ENCODE measurements at places on chromosomes 2 and 18.
A peak's percentile ranks its signal among the peaks of the same experiment; 100 is the strongest.

DNA sequence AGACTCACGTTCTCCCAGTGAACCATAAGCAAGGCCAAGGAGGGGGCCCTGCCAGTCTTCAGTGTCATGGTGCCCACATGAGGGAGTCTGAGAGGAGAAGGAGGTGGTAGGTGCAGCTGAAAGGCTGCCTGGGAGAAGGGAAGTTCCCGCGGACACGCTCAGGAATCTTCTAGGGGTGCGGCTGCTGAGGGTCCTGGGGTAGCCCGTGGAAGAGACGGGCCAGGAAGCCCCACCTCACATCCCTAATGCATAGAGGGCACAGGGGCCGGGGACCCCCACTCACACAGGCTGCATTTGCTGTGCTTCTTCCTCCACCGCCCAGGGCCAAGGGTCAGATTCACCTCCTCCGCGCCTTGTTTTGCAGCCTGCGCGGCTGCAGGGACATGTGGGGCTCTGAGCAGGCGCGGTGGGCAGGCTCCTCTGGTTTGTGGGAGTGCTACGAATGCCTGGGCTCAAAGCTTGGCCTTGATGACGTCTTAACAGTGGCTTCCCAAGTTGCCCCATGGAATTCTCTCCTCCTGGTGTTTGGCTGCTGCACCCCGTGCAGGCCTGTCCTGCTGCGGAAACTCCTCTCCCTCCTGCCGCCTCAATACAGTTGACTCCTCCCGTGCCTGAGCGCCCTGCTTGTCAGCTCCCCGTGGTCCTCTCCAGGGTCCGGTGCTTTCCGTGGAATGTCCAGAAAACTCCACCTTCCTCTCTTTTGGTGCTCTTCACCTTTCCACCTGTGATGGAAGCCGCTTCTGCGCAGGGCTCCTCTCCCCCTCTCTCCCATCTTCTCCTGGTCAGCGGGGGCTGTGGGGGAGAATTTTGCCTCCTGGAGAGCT, 95.7 kb downstream of the VAPA start:
- DNase-seq = no peak

DNA sequence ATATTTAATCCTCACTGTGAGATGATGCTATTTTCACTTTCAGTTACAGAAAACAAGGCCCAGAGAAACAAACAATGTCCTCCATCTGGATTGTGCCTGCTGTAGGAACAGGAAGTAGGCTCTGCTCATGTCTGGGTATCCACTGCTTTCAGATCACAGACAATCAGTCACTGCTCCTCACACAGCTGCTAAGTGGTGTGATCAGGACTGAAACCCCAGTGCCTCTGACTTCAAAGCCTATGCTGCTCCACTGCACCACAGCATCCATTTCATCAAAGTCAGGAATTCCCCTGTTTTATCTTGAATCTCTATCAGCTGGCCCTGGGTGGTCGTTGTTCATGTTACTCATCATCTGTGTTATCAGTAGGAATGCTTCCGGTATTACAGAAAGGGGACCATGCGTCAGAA, 303.8 kb upstream of the TRIB2 start:
- peak; percentile 29 for DNase-seq

GRCh38 chr18:13725566-13726231, 659 bp downstream of the FAM210A start:
- no peak for DNase-seq

GRCh38 chr18:57312346-57313144, 39.8 kb upstream of the ST8SIA3 start:
- DNase-seq = no peak

DNA sequence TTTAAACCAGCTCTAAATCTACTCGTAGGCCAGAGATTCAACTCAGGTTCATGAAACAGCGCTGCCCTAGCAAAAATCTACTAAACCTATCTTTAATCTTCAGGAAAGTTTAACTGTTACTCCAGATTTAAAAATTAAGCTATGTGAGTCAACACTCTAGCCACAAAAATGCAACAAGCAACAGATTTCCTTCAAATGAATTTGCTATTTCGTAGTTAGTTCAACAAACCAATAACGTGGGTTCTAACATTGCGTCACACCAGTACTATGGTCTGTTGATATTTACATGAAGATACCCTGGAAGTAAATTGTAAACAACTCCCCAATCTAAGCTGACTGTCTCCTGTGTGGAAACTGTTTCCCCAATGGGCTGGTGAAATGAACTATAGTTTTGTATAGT, 71.2 kb downstream of the FIGN start:
- DNase-seq = no peak

GRCh38 chr2:101815739-101816391, 118.4 kb downstream of the MAP4K4 start:
- no peak for DNase-seq

DNA sequence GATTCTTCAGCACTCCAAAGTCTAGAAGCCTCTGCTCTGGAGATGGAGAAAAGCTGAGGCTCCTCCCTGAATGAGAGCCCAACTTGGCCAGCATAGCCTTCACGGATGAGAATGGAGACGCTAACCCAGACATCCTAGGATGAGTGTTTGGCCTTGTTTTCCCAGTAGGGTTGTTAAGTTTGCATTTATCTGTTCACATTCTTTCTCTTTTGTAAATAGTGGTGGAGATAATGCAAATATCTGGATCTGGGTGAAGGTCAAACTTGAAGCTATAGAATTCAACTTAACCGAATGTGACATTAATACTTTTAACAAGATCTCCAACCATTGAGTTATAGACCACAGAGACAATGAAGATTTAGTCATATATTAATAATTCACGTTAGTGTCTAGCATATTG, 53.4 kb upstream of the BZW1 start:
- DNase-seq = no peak

DNA sequence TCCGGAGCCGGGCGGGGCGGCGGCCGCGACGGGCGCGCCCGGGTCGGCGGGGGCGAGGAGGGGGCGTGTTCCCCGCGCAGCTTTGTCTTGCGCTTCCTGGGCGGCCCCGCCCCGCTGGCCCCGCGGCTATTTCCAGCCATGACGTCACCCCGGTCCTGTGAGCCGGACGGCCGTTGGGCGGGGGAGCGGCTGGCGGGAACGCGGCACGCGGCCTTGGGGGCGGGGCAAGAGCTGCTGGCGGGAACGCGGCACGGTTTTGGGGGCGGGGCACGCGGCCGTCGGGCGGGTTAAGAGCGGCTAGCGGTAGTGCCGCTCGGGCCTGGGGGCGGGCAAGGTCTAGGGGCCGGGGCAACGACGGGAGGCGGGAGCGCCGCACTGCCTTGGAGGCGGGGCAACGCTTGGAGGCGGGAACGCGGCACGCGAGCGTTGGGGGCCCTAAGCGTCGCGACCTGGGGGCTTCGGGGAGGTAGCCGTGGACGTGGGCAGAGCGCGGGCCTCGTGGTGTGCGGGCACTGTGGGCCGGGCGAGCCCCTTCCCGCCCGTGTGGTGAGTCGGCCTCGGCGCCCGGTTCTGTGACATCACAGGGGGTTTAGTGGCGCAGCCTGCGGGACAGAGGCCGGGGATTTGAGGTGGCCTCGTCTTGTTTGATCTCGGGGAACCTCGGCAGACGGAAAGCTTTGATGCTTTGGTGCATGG, 704 bp downstream of the KLF11 start:
- peak; percentile 99 for DNase-seq

DNA sequence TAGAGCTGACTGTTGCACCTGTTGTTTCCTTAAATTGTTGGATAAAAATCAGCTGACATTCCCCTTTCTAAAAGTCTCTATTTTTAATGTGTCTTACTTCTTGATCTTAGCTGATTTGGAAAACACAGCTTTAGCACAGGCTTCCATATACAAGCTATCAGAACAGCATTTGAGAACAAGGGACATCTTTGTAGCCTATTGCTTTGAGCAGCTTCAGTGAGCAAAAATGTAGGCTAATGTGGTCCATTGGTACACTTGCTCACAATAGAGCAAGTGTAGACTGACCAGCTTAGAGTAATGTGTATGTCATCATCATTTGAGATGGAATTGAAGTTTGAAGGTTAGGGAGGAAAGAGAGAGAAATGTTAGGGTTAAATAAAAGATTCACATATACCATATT, 7.0 kb downstream of the INPP1 start:
- DNase-seq = no peak

DNA sequence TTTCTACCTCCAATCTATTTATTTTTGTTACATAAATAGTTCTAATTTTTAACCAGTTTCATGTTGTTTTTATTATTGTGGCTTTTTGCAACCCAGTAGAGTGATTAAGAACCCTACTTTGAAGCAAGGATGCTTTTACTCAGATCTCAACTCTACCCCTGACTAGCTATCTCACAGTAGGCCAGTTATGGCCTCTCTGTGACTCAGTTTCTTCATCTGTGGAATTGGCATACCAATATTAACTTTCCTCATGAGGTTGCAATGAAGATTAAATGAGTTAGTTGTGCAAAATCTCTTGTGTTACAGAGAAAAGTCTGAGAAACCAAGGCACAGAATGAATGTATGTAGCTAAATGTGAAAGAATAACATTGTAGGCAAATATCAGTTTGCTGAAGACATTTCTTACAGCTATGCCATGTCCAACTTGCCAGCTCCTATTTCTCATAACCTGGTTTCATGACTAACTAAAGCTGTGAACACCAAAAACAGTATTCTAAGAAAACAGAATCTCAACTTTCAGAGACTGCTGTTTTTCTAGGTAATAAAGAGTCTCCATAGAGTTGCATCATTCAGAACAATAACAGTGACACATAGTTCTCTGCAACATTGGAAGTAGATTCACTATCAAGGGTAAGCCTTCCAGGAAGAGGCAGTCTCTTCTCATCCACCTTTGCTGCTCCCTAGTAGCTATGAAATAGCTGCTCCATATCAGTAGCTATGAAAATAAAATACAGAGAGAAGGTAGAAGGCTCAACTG, 33.2 kb upstream of the CYTIP start:
- DNase-seq = no peak

GRCh38 chr2:158724803-158725381, 70.2 kb upstream of the DAPL1 start:
- DNase-seq = no peak

DNA sequence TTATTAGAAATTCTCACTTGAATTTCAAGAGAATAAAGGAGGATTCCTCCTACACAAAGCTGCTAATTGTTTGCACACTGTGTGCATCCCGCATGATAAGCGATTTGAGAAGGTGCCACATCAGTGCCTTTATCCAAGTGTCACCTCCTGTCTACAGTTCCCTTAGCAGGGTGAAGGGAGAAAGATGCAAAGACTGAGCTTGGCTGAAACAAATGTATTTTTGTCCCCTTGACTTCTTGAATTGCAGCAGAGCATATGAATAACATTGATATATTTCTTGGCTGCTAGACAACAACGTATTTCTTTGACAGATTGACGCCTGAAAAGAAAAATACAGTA, 255.1 kb downstream of the NEDD4L start:
- DNase-seq = no peak

GRCh38 chr2:18988631-18989232, 369.7 kb downstream of the OSR1 start:
- no peak for DNase-seq

- DNase-seq = no peak
Measured at GRCh38 chr18:61703508-61703907, 189.3 kb downstream of the RNF152 start.

GRCh38 chr2:68577183-68577582, 66.2 kb upstream of the PROKR1 start:
- no peak for DNase-seq

- DNase-seq = no peak
Measured at GRCh38 chr18:58559427-58560186, 69.3 kb downstream of the ALPK2 start.

DNA sequence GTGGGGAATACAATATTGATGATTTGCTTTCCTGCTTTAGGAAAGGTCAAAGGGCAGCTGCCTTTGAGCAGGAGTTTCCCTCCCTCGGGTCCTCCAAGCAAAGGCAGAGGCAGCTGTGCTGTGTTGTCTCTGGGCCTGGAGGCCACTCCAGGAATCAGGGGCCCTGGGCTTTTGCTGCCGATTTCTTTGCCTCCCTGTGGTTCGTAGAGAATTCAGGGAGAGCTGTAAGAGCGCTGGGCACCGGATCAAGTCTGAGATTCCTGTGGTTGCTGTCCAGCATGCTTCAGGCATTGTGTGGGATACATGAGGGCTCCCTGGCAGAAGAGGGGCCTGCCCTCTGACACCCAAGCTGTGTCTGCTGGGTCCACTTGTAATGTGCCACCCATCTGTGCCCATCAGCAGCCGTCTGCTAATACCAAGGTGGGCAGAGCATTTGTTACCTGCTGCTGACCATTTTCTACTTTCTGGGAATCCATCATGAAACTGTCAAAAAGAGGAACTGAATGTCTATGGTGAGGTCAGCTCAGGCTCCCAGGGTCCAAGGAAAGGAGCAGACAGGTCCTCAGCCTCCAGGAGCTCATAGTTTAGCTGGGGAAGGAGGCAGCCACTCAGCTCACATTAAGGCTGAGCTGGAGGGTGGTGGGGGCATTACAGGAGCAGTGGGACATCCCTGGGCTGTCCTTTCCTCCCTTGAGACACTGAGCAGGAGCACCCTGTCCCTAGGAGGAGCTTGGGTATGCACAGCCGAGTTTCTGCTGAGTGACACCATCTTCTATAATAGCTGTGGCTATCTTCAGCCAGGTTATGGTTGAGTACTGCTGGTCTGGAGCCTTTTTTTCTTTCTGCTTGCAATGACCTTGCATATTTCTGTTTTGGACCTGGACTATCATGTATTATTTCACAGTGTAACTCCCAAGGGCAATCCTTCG, 68.5 kb downstream of the CTIF start:
- DNase-seq = no peak

- no peak for DNase-seq
Measured at GRCh38 chr2:191892391-191892790, 45.5 kb upstream of the CAVIN2 start.

DNA sequence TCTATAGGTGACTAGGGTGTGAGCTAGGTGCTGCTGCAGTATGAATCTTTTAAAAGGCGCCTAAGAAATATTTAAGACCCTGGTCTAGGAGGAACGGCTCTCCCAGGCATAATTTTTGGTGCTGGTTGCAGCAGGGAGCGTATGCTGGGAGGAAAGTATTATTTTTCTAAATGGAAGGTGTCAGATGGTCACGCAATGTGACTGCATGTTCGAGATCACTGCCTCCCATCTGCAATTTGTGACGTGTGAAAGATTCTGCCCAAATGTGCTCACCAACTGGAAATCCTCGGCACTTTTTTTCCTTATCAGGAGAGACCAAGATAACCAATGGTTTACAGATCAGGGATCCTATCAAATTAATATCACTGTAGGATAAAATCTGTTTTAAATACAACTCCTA, 95.6 kb upstream of the KLHL14 start:
- no peak for DNase-seq

GRCh38 chr2:37616677-37617005, 54.8 kb downstream of the CDC42EP3 start:
- no peak for DNase-seq

DNA sequence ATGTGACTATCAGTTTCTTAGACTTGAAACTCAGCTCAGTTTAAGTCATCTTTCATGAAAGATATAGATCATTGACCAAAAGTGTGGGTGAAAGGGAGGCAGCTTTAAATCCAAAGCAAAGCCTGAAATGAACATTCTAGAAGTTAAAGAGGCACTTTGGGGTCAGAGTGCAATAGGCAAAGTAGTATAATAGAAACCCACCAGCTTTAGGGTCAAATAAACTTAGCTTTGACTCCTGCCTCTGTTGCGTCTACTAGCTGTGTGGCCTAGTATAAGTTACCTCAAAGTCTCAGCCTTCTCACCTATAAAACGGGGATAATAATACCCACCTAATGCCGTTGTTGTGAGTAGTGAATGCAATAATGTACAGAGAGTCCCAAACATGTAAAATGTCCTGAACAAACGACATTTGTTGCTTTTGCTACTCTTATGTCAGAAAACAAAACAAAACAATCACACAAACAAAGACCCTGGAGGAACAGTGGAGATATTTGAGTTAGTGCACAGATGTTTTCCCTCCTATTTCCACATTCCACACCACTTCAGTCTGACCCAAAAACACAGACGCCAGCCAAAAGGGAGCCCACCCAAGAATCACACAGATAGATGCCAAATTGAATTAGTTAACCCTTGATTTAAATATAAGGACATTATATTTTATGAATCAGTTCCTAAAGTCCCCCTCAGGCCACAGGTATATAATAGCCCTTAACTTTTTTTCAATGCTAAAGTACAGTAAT, 657.0 kb downstream of the ARHGAP15 start:
- DNase-seq = no peak
